ENCODE measurements at places on chromosomes 4 and X.

DNA sequence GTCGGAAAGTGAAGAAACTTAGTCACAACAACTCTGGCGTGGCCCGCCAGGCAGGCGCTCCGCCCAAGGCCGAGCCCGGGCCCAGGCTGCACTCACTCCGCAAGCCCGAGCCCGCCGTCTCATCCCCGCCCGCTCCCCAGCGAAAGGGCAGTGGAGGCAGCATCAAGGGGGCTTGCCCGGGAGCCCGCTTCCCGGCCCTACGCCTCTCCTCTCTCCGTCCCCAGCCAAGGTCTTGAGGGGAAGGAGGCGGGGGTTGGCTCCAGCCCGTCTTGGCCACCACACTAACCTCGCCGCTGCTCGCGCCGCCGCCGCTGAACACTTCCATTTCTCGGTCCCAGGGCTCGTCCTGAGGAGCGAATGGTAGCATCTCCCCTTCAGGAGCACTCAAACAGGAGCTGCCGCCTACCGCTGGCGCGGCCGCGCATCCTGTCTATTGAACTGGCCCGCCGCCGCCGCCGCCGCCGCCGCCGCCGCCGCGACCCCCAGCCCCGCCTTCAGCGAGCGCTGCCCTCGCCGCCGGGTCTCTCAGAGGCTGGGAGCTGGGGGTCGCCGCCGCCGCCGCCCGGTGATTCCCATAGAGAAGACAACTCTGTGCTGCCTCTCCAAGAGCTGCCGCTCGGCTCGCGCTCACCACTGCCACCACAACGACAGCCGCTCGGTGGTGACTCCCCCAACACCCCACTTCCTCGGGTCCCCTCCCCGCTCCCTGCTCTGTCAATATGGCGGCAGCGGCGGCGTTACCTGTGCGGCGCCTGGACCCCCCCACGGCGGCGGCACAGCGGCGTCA is at the start of gene RPS6KA6:
Gene RPS6KA6, minus strand, starts transcription at position 667 of the 787 bp plus-strand sequence. Its CDS starts 300 bp downstream, at position 367.
- peak; percentile 57 for DNase-seq

GRCh38 chr4:184529283-184529682 is 54.9 kb upstream of the IRF2 start:
- DNase-seq, result peak; percentile 84

- DNase-seq, result no peak
Observed at GRCh38 chr4:77197831-77198230, 40.8 kb downstream of the CCNG2 start.

GRCh38 chrX:103356130-103356798 is at the start of gene TCEAL9:
Gene TCEAL9, plus strand, starts transcription at chrX:103356506. Its CDS starts 1,179 bp downstream, at chrX:103357685.
- DNase-seq, result peak; percentile 82

GRCh38 chr4:26758899-26759298 is 101.7 kb upstream of the STIM2 start:
- no peak for DNase-seq

DNA sequence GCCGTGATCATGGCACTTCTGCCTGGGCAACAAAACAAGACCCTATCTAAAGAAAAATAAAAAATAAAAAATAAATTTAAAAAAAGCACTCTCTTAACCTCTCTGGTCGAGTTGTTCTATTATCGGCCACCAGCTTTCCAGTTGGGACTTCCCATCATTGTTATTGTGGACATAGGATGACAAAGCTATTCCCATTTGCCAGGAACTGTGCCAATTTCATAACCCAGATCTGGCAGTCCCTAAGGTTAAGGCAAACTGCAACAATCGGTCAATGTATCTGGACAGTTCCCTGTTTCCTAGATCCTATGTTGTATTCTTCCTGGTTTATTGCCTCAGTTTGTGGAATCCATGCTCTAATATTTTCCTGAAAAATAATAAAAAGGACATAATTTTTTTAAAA is 17.8 kb upstream of the ANXA5 start:
- DNase-seq, result no peak

- no peak for DNase-seq
Observed at GRCh38 chrX:123081776-123082175, 102.3 kb upstream of the GRIA3 start.

DNA sequence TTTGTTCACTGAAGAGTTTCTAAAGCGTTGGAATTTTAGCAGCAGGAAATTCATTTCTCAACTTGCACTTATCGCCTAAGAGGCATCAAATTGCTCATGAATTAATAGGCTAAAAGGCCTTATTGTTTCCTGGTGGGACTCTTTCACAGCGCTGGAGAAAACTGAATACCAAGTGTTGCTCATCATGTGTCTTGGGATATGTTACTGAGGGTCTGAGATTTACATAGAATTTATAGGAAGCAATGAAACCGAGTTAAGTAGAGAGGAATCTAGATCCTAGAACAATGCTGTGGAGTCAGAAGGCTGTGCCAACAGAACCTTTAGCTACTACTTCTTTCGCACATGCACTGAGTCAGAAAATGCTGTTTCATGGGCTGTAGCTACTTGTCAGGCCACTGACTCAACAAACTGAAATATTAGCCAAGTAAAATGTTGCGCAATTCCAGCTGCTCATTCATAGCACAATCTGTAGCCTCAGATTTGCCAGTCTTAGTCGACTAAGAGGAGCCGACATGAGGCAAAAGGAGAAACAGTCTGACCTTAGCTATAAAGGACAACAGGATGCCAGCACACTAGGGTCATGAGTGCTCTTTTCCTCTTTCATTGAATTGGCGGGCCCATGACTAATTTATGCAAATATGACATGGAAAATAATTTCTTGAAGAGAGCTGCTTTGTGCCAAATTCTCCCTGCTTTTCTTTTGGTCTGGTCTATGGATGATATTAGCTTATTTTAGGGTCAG is 35.9 kb upstream of the CXCL8 start:
- peak; percentile 16 for DNase-seq

DNA sequence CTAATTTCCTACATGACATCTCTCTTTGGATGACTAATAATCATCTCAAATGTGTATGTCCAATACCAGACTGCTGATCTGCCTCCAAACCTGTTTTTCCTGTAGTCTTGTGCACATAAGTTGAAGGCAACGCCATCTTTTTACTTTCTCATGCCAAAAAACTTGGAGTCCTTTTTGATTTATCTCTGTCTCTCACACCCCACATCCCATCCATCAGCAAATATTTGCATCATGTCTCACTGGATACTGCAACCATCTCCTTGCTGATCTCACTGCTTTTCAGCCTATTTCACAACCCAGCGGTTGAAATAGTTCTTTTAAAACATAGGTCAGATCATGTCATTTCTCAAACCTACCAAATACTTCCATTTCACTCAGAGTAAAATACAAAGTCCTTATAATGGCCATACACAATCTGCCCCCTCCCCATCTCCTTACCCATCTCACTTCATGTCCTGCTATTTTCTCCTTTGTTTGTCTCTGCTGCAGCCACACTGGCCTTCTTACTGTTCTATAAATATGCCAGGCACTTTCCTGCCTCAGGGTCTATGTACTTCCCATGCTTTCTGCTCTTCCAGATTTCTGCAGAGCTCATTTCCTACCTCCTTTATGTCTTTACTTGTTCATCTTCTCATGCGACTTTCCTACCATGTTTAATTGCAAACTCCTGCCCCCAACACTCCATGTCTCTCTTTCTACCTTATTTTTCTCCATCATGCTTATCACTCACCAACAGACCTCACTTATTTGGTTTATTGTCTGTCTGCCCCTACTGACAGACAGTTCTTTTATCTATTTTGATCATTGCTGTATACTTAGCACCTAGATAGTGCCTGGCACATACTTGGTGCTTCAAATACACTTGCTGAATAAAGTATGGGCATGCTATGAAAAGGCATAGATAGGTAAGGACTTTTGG is 98.8 kb downstream of the ANXA3 start:
- no peak for DNase-seq

GRCh38 chr4:119151161-119151560 is 15.5 kb downstream of the MYOZ2 start:
- DNase-seq, result no peak

DNA sequence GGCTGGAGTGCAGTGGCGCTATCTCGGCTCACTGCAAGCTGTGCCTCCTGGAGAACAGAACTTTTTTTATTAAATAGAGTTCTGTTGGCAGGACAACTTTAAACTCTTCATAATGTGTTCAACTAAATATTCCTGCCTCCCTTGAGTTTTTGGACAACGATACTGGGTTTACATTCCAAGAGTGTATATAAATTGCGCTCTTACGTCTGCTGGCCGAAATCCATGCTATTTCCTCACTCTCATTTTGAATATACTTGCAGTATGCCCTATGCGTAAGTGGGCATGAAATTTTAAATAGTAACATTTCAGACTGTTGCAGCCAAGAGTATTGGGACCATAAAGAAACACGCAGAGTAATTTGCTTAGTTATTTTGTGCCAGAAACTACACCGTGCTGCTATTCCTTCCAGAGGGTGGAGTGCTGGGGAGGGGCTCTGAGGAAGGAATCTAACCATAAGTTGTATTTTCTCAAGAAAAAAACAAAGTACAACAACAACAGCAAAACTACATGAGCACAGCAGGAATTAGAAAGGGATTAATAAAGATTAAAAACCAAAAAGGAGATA is 480.0 kb downstream of the NLGN4X start:
- no peak for DNase-seq

- no peak for DNase-seq
Observed at GRCh38 chrX:8927066-8927635, 106.8 kb downstream of the FAM9B start.

DNA sequence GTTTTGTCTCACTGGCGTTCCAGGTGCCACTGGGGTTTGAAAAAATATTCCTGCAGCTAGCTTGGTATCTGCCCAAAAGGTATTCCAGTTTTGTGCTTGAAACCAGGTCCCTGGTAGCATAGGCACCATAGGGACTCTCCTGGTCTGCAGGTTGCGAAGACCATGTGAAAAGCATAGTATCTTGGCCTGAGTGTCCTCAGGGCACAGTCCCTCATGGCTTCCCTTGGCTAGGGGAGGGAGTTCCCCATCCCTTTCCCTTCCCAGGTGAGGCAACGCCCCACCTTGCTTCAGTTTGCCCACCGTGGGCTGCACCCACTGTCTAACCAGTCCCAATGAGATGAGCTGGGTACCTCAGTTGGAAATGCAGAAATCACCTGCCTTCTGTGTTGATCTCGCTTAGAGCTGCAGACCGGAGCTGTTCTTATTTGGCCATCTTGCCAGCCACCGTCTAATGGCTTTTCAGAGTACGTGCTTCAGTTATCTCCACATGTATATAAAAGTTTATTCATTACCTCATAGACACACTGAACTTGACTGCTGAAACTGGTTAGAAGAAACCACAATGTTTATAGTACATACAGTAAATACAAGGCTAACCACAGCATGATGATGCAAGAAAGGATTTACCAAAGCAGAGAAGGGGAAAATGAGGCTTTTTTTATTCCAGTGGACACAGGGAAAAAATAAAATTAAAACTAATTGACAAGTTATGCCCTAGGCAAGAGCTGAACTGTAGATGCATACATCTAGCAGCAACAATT is 10.6 kb downstream of the PBDC1 start:
- no peak for DNase-seq

DNA sequence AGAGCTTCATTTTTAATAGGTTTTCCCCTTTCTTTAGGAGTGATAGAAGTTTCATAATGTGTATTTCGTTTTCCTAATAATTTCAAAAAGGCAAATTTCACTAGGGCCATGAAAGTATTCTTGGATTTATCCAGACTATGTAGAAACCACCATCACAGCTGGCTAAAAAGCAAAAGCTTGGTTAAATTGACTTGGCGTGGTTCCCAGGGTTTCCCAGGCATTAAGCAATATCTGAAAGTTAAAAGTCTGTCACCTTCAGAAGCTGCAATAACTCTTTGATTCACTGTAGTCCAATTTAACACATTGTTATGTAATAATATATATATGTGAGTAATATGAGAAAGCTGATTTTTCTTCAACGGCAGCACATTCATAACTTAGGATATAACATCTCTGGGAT is 38.3 kb downstream of the NDNF start:
- DNase-seq, result no peak

DNA sequence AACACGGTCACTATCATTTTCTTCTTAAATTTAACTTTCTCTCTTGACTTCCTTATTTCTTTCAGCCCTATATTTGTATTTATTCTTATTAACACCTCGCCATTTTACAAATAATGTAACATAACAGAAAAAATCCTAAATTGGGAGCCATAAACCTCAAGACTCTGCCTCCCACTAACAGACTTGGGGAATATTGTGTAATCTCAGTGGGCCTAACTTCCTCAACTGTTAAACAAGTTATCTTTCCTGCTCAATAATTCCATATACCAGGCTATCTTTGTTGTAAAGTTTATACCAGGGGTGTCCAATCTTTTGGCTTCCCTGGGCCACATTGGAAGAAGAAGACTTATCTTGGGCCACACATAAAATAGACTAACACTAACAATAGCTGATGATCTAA is 26.2 kb downstream of the PRSS12 start:
- DNase-seq, result no peak

GRCh38 chrX:37783305-37783704 is 3.4 kb downstream of the CYBB start:
- DNase-seq, result no peak

DNA sequence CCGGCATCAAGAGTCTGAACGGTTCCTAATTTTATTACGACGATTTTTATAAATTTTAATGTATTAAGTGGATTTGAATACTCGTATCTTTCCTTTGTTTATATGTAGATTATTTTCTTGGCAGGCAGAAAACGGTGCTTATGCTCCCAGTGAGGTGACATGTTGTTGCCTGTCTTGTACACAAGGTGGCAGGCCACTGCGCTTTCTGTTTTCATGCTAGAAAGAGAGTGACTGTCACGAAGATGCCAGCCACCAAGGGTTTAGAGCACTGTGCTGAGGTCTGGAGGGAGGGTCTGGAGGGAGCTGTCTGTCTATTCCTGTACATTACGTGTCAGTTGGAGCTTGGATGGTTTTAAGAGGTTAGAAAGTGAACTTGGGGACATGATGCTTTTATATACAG is 87.7 kb downstream of the SHROOM2 start:
- DNase-seq, result peak; percentile 66

GRCh38 chr4:14627038-14627437 is 375.2 kb upstream of the CPEB2 start:
- DNase-seq, result no peak

All from mesendoderm (in vitro differentiated cells).